Activated gamma-delta T cell treated with Interleukin-2 at 50 U/mL for 16 hours (primary cell): ENCODE measurements at places on chromosomes 11 and 22.

DNA sequence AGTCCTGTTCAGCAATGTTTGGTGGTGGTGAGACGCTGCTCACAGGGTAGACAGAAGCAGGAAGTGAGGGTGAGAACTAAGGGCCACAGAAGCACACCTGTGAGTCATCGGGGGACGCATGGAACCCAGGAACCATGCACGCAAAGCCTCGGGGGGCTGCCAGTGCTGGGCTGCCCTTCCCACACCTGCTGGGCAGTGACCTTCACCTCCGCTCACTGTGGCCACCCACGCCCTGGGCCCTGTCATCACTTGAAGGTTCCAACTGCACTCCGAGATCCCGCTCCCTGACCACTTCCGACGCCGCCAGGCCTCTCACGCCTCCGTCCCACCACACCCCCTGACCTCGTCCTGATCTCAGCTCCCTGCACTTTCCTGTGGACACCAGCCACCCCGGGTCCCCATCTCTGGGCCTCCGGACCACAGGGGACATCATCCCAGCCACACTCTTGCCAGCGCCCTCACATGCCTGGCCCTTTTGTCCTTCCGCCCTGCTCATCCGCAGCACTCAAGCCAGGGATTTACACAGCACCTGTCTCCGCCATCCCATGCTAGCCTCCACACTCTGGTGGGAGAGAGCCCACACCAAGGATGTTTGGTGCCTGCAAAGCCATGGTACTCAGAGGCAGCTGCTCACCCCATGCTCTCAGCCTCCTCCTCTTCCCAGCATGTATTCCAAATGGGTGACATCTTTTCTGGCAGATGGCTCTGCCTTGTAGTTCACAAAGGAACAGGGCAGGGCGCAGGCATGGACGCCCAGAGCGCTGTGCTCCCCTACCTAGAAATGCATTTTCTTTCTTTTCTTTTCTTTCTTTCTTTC lies 23.1 kb upstream of the ATXN10 start:
- DNase-seq: no peak

DNA sequence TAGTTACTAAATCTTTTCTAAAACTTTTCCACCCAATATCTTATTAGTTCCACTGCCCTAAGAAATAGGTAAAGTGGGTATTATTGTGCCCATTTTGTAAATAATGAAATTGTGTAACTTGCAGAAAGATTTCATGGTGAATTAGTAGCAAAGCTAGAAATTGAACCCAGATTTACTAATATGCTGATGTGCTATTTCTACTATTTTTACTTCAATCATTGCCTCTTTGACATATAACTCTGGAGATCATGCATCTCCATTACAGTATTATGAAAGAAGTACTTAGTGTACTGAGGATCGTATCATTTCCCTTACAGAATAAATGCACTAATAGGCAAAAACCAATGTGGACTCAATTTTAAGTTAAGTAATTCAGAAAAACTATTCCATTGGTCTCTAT lies 119.0 kb downstream of the CSTPP1 start:
- DNase-seq: no peak

DNA sequence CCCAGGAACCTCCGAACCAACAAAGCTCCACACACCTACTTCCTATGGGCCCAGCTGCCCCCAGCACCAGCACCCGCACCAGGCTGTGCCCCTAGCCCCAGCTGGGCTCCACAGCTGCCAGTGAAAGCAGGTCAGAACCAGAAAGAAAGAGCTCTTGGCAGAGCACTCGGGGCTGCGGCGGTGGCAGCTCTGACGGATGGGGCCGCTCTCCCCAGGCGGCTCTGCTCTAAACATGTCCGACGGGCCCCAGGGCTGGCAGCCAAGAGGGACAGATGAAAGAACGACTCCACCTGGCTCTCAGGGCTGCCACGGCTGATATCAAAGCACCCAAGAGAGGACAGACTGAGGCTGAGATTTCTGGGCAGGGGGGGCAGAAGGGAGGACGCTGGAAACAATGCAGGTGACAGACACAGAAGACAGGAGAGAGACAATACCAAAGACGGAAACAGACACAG lies 25.7 kb downstream of the LRFN4 start:
- no peak for DNase-seq

- DNase-seq: no peak
These were observed 118.9 kb upstream of the PARVA start for GRCh38 chr11:12258451-12258850.
